ENCODE measurements at places on chromosomes 2 and 18.
A peak's percentile ranks its signal among the peaks of the same experiment; 100 is the strongest.

- DNase-seq: peak; percentile 65
Measured at GRCh38 chr2:24365051-24365450, 4.7 kb upstream of the ITSN2 start.

GRCh38 chr2:227822416-227823003 lies 8.9 kb downstream of the CCL20 start:
- no peak for DNase-seq

GRCh38 chr2:1088192-1088860 lies 137.7 kb downstream of the SNTG2 start:
- no peak for DNase-seq

- DNase-seq: peak; percentile 12
Measured at GRCh38 chr2:64104933-64105332, 39.3 kb downstream of the PELI1 start.

DNA sequence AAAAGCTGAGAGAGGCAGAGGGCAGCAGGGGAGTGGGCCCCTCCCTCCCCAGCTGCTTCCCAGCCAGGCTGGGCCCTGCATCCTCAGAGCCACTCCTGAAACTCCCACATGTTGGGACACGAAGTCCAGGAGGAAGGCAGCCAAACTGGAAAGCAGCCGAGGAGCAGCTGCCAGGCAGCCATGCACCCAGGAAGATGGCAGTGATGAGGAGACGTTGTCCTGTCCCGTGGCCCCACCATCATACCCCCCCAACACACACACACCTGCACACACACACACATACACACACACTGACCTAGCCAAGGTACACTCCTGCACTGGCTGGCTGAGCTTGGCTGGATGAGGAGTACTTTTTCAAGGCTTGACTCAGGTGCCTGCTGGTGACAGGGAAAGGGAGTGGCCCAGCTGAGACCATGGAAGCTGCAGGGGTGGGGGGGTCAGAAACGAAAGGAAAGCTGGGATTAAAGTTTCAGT lies 106.0 kb downstream of the CYP26B1 start:
- DNase-seq: no peak

Measured in NCI-H748 treated with DMSO at 0.1 percent for 48 hours (cell line).